ENCODE measurements at places on chromosomes 16 and 17.

DNA sequence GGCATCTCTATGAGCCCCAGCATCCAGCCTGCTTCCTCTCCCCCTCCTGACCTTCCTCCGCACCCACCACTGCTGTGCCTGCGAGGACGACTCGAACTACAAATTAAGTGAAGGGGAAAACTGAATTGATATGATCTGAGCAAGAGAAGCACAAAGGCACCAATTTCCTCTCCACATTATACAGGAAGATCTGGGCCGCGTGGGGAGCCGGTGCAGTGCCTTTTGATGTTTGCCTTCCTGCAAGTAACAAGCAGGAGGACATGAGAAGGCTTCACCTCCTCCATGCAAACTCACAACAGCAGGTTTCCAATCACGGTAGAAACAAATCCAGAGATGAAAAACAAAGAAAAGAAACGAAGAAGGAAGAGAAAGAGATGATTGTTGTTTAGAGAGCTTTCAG, 57.8 kb upstream of the MMP2 start:
- DNase-seq: no peak

DNA sequence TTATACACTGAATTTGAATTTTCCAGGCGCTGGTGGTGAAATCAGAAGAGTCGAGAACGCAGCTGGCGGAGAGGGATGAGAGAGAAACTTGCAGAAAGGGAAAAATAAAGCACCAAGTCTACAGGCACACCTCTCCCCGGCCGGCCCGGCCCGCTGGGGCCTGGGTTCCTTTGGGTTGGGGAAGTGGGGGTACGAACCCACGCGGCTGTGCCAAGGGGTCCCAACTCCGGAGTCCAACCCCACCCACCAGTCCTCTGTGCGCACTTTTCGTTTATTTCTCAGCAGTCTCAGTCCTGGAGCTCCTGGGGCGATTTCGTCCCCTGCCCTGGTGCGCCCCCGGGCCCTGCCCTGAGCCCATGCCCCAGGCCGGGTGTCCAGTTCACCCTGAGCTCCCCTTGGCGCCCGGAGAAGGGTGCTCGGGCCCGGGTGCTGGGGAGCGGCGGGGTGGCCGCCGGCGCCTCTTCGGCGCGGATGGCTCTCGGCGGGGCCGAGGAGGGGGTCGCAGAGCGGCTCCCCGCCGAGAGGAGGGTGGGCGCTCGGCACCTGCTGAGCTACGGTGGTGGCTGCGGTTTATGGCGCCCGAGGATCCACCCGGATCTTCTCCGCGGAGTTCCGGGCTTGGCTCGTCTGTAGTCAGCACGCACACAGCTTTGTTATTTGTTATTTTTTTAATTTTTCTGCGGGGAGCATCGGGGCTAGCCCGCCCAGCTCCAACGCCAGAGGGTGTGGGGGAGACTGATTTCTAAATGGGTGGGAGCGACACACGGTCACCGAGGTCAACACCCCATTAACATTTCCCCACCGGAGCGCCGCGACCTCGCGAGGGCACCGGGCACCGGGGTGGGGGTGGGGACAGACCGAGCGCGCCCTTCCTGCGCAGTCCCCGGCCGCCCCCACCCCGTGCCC, 15.7 kb upstream of the CBX8 start:
- no peak for DNase-seq

DNA sequence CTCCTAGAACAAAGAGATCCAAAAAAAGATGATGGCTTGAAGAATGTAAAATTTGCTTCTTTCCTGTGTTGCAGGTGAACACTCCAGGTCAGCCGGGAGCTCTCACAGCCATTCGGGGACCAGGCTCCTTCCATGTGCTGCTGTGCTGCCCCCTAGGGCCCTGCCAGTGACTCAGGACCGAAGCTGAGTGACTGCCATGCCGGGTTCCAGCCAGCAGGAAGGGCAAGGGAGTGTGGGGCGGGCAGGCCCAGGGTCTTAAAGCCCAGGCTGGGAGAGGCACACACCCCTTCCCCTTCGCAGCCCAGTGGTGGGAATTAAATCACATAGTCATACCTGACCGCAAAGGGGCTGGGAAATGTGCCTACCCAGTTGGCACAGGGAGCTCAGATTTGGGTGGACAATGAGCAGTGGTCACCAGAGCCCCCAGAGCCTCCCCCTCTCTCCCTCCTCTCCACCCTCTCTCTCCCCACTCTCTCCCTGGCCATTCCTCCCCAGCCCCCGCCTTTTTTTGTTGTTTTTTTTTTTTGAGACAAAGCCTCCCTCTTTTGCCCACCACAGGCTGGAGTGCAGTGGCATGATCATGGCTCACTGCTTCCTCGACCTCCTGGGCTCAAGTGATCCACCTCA, 11.5 kb downstream of the EPOP start:
- peak; percentile 7 for DNase-seq

- no peak for DNase-seq
Observed at GRCh38 chr16:90053902-90054500, 23.1 kb downstream of the PRDM7 start.

DNA sequence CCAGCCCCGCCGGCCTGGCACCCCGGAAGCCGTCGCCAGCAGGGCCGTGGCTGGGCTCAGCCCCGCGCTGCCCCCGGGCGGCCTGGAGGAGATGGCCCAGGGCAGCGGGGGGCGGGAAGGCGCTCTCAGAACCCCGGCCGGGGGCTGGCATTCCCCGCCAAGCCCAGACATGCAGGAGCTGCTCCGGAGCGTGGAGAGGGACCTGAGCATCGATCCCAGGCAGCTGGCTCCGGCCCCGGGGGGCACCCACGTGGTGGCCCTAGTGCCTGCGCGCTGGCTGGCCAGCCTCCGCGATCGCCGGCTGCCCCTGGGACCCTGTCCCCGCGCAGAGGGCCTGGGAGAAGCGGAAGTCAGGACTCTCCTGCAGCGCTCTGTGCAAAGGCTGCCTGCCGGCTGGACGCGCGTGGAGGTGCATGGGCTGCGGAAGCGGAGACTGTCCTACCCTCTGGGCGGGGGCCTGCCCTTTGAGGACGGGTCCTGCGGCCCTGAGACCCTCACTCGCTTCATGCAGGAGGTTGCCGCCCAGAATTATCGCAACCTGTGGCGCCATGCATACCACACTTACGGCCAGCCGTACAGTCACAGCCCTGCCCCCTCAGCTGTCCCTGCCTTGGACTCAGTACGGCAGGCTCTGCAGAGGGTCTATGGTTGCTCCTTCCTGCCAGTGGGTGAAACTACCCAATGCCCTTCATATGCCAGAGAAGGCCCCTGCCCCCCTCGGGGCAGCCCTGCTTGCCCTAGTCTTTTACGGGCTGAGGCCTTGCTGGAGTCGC, 551 bp downstream of the WDR81 start:
- DNase-seq: no peak

DNA sequence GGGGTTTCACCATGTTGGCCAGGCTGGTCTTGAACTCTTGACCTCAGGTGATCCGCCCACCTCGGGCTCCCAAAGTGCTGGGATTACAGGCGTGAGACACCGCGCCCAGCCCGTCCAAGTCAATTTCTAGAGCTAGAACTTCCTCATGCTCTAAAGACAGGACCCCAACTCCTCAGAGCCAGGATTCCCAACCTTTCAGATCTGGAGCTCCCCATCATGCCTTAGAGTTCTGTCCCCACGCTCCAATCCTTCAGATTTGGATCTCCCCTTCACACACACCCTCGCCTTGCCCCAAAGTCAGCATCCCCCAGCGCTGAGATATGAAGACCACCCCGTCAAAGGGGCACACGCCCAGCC, 448 bp downstream of the KCTD19 start:
- DNase-seq: no peak

DNA sequence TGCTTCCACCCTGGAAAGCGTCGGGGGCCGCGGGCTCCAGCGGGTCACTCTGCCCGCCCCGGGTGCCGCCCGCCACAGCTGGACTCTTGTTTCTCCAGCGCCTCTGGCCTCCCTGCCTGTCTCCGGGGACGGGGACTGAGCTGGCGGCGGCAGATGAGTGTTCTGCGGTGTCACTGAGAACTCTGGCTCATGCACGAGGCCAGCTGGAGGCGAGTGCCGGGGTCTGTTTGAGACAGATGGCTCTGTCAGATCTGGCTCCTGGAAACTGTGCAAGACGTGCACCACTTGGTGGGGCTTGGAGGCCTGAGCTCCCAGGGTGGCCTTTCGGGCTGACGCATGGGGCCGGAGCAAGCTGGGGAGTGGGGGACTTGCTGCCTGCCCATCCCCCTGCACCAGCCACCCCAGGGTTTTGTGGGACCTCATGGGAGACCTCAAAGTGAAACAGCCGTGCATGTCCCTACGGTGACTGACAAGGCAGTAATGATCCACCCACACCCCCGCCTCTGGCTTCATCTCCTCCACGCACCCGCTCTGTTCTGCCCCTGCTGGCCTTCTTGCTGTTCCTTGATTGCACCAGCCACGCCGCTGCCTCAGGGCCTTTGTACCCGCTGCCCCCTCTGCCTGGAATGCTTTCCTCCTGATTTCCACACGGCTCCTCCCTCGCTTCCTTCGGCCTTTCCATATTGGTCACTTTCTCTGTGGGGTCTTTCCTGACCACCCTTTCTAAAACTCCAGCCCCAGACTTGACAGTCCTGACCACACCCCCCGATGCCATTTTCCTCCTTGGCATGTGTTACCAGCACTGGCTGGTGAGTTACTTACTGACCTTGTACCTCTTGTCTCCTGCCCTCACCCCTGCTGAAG, 174.9 kb upstream of the CIBAR2 start:
- no peak for DNase-seq

- DNase-seq: no peak
Observed at GRCh38 chr17:27759528-27759927, 40.8 kb downstream of the NOS2 start.

All from kidney epithelial cell (primary cell).